ENCODE measurements at places on chromosomes 11 and 22.

DNA sequence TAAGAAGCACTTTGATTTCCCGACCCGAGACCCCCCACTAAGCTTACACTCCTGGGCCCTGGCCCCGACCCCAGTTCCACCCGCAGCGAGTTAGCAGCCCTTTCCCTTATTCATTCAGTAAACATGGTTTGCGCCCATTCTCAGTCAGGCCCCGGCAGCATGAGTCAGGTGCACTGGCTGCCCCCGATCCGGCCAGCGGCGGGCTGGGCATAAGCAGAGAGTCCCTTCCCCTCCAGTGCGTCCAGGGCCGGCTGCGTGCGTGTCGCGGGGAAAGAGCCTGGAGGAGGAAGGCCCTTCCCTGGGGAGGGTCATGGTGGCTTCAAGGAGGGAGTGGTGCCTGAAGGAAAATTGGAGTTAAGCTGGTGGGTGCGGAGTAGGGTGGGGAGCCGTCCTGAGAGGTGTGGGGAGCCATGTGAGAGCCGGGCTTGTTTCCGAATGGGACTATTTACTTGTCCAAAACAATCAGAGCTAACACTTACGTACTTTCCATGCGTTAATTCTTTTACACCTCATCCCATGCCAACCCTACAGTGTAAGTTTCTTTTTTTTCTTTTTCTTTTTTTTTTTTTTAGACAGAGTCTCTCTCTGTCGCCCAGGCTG, 657 bp downstream of the IGHMBP2 start:
- DNase-seq = peak; percentile 40

DNA sequence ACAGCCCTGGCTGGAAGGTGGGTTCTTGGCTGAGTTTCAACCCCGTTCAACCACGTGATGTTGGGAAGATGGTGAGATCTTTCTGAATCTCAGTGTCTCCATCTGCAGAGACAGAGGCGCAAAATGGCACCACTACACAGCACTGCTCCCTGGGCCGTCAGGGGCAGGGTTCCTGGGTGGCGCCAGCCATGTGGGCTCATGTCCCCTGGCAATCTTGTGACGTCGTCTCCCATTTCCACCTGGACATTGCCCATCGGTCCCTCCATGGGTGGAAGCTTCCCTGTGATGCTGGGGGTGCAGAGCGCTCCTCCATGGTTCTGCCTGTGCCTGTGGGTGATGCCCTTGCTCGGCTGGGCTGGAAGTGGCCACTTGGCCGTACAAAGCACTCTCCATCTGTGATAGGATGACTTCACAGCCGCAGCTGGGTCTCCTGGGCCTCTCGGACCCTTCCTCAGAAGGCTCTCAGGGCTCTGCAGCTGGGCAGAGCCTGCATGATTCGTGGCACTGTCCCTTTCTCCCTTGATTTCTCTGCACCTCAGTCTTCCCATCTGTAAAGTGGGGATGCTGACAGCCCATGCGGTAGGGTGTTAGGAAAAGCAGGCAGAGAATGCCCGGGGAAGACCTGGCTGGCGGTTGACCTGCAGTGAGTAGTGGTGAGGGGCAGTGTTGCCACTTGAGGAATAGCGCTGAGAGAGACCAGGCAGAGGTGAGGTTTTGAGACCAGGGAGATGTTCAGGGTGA, 35.2 kb downstream of the SMIM38 start:
- DNase-seq = no peak

GRCh38 chr11:23078289-23078971, 218.2 kb upstream of the CCDC179 start:
- no peak for DNase-seq

DNA sequence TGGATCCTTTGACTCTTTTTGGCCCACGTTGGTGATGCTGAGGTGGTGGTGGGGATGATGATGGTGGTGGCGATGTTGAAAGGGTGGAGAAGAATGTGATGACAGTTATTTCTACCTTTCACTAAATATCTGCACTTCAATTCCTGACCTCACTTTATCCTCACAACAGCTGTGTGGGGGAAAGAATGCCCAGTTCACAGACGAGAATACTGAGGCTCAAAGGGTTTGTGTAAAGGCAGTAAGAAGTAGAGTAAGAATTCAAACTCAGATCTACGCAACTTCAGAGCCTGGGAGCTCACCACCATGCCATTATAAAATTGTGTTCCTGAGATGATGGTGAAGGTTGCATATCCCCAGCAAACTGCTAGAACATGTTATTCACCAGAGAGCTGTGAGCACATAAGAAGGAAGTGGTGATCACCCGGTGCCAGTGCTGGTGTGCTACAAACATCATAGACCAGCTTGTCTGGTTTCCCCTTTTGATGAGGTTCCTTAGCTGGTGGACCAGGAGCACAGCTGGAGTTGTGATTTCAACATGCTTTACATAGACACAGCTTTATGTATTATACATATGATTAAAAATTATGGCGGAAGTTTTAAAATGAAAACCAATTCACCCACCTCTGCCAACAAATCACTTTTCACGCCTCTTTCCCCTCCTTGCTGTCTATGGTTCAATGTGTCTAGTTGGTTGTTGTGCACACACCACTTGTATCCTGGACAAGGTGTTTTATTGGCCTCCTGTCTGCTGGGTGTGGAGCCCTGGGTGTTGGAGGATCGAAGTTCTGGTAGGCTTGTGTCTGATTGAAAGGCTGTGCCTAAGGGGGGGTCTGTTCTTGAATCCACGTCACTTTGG, 6.2 kb downstream of the ST14 start:
- DNase-seq = no peak

DNA sequence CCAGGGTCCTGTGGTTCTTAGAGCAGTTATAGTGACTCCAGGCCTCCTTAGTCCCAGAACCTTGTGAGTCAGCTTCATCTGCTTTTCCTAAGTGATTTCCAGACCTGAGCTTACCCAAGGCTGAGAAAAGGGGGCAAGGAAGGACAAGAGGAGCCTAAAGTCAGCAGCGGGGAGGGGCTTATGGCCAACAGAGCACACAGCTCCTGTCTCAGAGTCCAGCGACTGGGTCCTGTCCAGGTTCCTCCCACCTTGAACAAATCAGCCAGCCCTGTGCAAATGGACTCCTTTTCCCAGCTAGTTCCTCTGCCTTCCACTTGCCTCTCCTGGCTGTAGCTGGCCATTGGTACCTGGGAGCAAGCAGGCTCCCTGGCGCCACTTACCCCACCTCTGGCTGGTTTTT, 10.9 kb downstream of the BACE1 start:
- no peak for DNase-seq

DNA sequence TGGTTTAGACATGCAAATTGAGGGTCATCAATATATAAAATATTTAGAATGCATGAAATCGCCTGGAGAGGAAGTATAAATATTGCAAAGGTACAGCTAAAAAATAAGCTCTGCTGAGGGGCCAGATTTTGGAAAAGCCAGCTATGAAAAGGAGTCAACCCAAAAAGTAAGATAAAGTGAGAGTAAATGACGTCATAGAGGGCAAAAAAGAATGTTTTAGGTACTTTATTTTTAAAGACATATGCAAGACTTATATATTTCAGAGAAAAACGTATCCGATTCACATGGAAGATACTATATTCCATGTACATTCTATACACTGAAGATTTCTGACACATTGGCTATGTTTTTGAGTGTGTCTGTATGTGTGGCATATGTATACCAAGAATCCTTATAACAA, 13.6 kb downstream of the GRM5 start:
- no peak for DNase-seq

DNA sequence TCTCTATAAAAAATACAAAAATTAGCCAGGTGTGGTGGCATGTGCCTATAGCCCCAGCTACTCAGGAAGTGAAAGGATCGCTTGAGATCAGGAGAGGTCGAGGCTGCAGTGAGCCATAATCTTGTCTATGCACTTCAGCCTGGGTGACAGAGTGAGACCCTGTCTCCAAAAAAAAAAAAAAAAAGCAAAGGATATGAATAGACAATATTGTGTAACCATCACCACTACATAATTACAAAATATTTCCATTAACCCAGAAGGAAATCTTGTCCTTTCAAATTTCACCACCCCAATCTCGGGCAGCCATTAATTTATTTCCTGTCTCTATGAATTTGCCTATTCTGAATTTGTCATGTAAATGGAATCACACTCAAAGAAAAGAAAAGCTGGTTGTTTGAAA, 21.2 kb downstream of the RSF1 start:
- no peak for DNase-seq

DNA sequence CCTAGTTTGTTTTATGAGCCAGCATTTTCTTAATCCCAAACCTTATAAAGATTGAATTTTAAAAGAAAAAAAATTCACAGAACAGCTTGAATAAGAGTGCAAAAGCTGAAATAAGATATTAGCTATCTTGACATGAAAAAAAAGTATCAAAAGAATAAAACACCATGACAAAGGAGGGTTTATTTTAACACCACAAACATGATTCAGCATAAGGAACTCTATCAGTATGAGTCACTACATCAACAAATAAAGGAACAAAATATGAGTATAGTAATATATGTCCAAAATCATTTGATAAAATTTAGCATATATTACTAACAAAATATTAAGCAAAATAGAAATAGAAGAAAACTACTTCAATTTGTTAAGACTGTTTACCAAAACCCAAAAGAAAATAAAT, 9.6 kb upstream of the LMO1 start:
- DNase-seq = no peak

DNA sequence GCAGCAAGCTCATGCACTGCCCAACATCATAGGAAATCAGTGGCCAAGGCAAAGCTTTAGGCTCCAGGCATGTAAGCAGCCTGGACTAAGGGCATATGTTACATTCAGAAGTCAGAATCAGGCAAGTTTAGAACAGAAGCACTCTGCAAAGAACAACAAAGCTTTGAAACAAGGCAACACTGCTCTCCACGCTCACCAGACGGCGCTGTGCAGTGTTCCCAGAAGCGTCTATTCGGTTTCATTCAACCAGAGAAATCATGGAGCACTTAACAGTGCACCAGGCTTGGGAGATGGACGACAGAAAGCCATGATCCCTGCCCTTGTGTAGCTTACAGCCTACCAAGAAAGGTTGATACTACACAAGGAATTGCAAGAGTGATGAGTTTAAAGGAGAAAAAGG, 555.8 kb downstream of the BUD13 start:
- no peak for DNase-seq

- no peak for DNase-seq
Measured at GRCh38 chr11:131533998-131534397, 163.6 kb downstream of the NTM start.

- peak; percentile 40 for DNase-seq
Measured at GRCh38 chr11:117970400-117971024, 15.7 kb upstream of the IL10RA start.

GRCh38 chr11:66901964-66902390, 45.1 kb downstream of the LRFN4 start:
- no peak for DNase-seq

DNA sequence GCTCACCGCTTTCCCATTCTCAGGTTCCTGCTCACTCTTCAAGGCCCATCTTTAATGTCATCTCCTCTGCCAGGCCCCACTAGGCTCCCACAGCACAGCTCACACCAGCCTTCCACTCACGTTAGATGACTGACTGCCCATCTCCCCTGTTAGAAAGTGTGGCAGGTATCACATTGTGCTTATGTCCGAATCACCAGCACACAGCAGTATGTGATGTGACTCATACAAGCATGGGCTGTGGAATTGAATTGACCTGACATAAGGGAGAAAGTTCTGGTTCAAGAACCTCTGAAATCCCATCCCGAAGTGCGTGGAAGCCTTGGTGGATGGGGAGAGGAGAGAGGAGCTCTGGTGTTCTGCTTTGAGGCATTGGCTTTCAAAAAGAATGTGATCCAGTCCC, 6.5 kb downstream of the VSTM5 start:
- no peak for DNase-seq
